ENCODE measurements at places on chromosomes 6 and 20. TPM values are rescaled to one million over a fixed set of nuclear protein-coding genes. Genes with fewer than 3 reads are reported as not detected.

Gene FLRT3
- 1.6 TPM for total RNA-seq

Gene HLA-DMB
- 0.09 TPM for total RNA-seq

Gene SLPI
- 2.8 TPM for total RNA-seq

Gene TMC2
- 0.09 TPM for total RNA-seq

Gene MRPS26
- 46.0 TPM for total RNA-seq

Gene PI16
- 4.7 TPM for total RNA-seq

Gene TPBG
- 26.8 TPM for total RNA-seq

Gene TTK
- 0.34 TPM for total RNA-seq

Gene HDAC2
- total RNA-seq, result 49.6 TPM

Gene FNDC1
- 0.16 TPM for total RNA-seq

Gene PRDM13
- total RNA-seq, result not detected

Gene SRMS
- total RNA-seq, result not detected

Gene USP49
- 2.4 TPM for total RNA-seq

Gene HCRTR2
- total RNA-seq, result not detected

Gene CHRNA4
- total RNA-seq, result not detected

Gene SLC16A10
- total RNA-seq, result not detected

Gene SYNGAP1
- total RNA-seq, result 5.2 TPM

Gene TRIM15
- not detected for total RNA-seq

Gene PSORS1C2
- not detected for total RNA-seq

Gene FARS2
- total RNA-seq, result 36.9 TPM

Gene FAM217A
- not detected for total RNA-seq

Gene THEMIS
- not detected for total RNA-seq

Gene PKIB
- total RNA-seq, result 2.1 TPM

Gene SIRPD
- total RNA-seq, result not detected

Gene KIF13A
- 56.8 TPM for total RNA-seq

Gene MYMX
- total RNA-seq, result not detected

Gene FAM83C
- total RNA-seq, result not detected

Gene RNF182
- total RNA-seq, result 0.34 TPM

Gene ERVFRD-1
- not detected for total RNA-seq

Gene LY6G6D
- total RNA-seq, result not detected

Gene PDE7B
- total RNA-seq, result 43.3 TPM

Gene THBD
- 34.8 TPM for total RNA-seq

Gene XKR7
- total RNA-seq, result not detected

Gene IRF4
- 0.63 TPM for total RNA-seq

Gene HAO1
- total RNA-seq, result not detected

Gene RIPOR3
- 7.7 TPM for total RNA-seq

Gene WFDC2
- total RNA-seq, result not detected

Gene SPATA25
- total RNA-seq, result 1.4 TPM

Gene TBXT
- total RNA-seq, result not detected

Gene TAAR2
- total RNA-seq, result not detected

Gene CGA
- total RNA-seq, result 0.16 TPM

Gene NRSN1
- under 0.01 TPM for total RNA-seq

Gene HSPA12B
- total RNA-seq, result 1.9 TPM

Gene TRMT6
- total RNA-seq, result 4.6 TPM

Gene MAVS
- 10.6 TPM for total RNA-seq
